ENCODE measurements at places on chromosomes 12 and 14.

DNA sequence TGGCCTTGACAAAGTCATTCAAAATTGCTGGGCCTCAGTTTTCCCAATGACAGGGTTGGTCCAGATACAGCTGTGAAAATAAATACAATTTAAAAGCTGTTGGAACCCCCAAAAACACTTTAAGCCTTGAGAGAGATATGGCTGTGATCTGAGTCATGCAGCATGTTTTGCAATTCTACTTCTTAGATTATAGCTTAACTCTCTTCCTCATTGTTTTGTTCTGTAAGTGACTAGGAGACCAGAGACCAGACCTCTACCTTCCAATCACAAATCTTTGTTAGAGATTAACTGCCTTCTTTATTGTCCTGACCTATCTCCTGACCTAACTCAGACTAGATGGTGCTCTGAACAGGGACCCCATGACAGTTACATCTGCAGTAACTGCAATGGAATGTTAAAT lies 198.1 kb downstream of the STXBP6 start:
- DNase-seq, result no peak

- no peak for DNase-seq
Observed at GRCh38 chr12:19179986-19180385, 50.5 kb downstream of the PLEKHA5 start.

DNA sequence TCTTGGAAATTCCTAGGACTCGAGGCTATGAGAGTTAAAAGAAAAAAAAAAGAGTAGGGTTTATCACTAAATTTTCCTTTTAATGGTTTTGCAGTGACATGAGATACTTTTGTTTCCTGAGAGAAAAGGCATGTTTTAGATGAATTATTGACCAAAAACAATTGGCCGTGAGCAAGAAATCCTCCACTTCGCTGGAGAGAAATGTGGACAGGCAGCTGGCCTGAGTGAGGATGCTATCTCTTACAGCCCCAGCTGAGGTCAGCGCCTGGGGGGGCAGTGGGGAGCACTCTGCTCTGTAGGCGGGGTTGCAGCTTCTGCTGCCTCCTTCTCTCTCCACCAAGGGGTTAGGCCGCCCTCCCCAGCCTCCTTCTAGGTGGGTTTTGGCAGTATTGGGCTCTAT lies 54.7 kb downstream of the PRIMA1 start:
- DNase-seq, result no peak

- DNase-seq, result no peak
Observed at GRCh38 chr12:11348439-11348838, 38.2 kb upstream of the PRB4 start.

DNA sequence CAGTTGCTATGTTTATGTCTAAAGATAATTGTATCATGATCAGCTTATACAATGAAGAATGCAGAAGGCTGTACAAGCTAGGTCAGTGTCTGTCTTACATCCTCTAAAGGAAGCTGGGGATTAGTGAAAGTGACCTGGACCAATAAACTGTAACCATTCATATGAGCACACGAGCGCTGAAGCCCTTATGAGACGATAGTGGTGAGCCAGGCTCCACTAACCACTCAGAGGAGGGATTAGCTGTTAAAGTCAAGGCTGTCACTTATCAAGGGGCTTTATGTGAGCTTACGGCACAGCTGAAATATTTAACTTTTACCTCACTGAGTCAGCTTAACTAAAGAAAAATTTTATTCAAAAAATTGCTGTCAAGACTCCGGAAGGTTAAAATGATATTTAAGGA lies 30.3 kb downstream of the NDUFA12 start:
- no peak for DNase-seq

DNA sequence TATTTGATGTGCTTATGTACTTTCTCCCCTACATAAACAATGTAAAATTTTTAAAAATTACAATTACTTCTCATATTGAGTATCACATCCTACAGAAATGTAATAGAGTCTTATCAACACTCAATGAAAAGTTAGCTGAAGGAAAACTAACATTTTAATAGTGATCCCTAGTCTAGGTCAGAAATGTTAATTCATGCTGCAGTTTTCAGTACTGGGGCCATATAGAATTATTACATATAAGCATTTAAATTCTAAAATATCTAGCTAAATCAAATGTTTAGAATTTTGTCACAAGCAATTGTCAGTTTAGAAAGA lies 37.8 kb downstream of the SLC6A15 start:
- DNase-seq, result no peak

DNA sequence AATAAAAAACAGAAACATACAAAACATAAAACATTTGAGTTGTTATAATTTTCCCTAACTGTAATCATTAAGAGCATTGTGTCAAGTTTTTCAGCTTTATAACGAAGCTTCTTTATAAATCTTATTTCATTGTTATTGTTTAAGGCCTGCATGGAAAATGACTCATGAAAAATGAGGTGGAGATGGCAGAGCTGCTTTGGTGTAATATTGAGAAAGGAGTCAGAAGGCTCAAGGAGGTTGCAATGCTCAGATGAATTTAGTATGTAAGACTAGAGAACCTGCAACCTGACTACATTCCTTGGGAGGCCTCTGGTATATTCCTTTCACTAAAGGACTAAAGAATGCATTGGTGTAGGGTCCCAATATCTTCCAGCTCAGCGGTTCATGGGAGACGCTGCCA lies 61.5 kb downstream of the TMEM30B start:
- DNase-seq, result no peak

DNA sequence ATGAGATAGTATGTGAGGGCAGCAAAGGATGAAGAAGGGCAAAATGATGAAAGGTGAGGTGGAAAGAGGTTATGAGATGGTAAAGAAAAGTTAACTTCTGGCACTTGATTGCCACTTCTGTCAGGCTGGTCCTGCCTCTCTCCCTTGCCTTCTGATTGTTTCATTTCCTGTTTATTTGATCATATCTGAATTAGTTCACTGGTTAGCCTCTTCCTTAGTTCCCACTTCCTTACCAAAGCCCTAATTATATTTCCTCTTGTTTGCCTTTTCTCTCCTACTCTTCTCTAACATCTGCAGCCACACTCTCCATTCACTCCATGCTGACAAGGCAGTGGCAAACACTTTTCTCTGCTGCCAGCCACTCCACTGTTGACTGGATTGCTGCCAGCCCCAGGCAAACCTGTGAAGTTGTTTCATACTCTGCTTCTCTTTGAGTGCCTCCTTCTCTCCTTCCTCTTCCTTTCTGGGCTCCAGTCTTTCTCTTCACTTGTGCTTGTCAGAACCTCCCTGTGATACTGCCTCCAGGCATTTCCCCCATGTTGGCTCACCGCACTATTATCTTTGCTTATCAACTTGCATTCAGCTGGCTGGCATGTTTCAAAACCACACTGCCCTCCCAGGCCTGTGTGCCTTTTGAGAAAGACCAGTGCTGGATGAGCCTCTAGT lies 8.1 kb downstream of the PNP start:
- no peak for DNase-seq

- no peak for DNase-seq
Observed at GRCh38 chr12:123253641-123254459, 17.8 kb downstream of the CDK2AP1 start.

DNA sequence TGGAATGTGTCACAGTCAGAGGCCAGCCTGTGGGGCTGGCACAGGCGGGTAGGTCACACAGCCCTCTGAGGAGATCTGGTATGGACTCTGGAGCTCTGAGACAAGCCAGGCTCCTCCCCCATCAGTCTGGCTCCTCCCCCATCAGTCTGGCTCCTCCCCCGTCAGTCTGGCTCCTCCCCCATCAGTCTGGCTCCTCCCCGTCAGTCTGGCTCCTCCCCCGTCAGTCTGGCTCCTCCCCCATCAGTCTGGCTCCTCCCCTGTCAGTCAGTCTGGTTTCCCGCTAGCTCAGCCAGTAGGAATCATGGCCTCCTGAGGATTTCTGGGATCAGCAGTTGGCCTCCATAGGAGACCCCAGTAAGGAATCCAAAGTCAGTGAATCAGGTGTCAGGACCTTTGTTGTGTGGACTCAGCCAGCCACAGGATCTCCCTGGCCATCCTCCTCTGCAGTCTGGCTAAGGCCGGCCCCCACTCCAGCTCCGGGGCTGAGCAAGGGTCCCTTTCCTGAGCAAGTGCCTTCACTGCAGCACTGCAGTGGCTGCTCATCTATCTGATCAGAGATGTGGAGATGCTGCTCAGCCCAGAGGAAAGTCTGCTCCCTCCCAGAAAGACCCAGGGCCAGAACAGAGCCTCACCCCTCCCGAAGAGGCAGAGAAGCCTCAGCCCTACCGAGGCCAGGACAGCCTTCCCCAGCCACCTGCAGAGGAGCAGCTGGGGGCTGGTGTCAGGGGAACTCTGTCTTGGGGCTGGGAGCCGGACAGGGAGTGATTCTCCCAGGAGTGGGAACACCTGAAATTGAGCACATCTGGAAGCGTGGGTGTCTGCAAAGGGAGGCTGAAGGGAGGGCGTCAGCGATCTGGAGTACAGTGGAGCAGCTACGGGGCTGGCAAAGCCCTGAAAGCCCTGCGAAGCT lies 35.7 kb downstream of the IQSEC3 start:
- DNase-seq, result no peak

DNA sequence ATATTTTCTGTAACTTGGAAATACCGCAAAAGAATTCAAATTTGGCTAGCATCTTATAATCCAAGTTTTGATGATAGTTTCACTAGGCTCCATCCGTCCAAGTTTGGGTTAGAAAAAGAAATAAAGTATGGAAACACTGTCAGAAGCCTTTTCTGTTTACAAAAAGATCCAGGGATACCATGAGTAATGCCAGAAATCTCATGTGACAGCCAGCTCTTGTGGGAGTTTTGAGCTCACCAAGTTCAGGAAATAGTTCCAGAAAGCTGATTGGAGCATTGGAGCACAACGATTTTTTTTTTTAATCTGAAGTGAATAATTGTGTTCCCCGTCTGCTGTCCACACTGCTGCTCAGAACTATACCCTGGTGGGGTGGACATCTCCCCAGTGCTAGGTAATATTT lies 229.7 kb upstream of the NPAS3 start:
- DNase-seq, result no peak

DNA sequence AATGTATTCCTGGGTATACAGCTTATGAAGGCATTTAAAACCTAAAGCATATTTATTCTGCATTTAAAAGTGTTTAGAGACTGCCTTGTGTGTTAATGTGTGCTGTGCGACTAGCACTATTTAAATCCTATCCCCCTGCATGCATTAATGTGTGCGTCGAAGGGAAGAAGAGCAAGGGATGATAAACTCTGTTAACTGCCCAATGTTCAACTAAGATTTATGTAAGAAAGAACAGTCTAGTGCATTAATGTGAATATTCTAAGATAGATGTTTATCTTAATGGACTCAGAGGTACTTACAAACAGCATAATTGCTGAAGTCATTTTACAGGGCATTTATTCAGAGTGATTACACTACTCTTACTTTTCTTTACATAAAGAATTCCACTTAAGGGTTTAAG lies 424.8 kb downstream of the DIO2 start:
- DNase-seq, result no peak

DNA sequence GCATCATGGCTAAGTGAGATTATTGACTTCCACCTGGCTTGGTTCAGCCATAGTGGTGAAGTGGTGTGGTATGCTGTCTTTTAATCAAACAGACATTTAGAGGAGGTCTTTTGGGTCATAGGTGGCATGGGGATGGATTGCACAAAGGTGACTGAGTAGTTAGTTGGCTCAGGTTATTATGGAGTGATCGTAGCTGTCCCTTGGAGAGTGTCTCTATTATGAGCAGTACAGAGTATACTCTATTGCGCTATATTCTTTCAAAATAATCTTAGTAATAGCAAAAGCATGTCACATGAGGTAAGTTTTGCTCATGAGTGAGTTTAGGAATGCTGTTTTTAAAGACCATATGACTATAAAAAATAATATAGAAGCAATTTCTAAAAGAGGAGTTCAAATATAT lies 60.4 kb downstream of the RASSF8 start:
- DNase-seq, result no peak

DNA sequence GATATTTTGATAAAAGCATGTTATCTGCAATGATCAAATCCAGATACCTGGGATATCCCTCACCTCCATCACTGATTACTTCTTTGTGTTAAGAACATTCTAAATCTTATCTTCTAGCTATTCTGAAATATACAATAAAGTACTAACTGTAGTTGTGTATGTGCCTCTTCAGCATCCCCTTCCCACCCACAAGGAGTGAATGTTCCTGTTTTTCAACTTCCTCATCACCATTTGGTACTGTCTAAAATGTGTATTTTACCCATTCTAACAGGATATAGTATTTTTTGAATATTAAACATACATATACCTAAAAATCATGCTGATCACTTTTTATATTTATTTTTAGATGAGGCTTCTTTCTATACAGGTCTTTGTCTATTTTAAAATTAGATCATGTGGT lies 1252.6 kb downstream of the TMEM121 start:
- no peak for DNase-seq

- no peak for DNase-seq
Observed at GRCh38 chr14:75427126-75427481, 718 bp upstream of the JDP2 start.

DNA sequence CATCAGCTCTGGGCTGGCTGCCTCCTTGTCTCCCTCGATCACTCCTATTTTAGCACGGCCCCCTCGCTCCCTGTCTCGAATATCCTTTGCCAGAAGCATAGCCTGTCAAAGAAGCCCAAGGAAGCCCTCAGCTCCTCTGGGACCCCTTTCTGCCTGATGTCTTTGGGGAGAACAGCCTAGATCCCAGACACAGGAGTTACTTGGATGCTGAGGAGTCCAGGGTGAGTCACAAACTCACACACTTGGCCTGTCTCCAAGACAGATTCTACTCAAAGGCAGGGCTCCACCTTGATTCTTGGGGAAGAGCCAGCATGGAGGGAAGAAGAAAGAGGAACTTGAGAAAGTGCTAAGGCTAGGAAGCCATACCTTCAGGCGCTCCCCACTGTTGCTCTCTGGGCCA lies 8.1 kb downstream of the AVIL start:
- no peak for DNase-seq

GRCh38 chr12:50637870-50638481 lies 125.9 kb upstream of the ATF1 start:
- DNase-seq, result no peak

DNA sequence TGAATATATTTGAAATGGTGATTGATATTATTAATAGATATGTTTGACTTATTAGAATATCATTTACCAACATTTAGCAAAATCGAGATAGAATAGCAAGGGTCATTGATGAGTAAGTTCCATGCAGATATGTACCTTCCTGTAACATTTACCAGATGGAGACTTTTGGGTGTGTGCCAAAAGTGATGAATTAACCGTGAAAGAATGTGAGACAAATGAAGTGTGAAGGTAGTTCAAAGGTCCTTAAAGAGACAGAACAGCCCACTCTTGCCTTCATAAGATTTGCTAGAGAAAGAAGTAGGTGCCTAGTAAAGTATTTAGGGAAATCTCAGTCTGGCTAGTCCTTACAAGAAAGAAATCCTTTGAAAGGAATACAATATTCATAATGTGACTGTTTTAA lies 45.5 kb downstream of the FGD4 start:
- DNase-seq, result no peak

- DNase-seq, result no peak
Observed at GRCh38 chr14:75715926-75716780, 55.1 kb downstream of the TTLL5 start.
